ENCODE measurements at places on chromosomes 12 and 14.
A peak's percentile ranks its signal among the peaks of the same experiment; 100 is the strongest.

DNA sequence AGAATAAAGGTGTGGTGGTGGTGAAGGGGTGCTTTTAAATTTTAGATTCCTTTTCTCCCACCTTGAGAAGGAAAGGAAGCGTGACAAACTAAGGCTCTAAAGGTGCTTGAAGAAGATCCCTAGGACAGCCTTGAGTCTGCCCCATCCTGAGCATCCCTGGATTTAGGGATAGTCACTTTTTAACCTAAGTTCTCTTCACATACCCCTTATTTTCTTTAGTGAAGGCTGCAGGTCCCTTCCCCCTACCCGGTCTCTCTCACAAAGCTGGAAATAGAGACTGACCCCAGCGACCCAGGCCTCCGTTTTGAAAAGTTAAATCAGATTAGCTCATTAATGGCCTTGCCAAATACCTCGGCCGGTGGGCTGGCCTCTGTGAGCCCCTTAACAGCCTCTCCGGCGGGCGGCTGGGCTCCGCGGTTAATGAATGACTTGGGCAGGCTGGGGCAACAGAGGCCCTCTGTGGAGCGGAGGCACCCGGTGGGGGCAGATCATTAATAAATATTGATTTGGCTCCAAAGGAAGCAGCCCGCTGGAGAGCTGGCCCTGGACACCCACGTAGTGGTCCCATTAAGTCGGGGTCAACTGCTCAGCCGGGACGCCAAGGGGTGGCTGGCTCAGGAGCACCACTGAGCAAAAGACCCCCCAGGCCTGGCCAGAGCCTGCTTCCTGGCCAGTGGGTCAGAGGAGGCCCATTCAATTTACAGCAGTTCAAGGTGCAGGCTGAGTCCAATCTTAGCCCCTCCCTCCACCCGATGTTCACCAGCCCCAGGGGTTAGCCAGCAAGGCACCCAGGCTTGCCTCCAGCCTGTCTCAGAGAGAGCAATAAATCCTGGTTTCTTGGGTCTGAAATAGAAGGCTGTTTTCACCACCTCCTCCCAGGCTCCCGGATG, 31.8 kb downstream of the PAH start:
- no peak for DNase-seq

DNA sequence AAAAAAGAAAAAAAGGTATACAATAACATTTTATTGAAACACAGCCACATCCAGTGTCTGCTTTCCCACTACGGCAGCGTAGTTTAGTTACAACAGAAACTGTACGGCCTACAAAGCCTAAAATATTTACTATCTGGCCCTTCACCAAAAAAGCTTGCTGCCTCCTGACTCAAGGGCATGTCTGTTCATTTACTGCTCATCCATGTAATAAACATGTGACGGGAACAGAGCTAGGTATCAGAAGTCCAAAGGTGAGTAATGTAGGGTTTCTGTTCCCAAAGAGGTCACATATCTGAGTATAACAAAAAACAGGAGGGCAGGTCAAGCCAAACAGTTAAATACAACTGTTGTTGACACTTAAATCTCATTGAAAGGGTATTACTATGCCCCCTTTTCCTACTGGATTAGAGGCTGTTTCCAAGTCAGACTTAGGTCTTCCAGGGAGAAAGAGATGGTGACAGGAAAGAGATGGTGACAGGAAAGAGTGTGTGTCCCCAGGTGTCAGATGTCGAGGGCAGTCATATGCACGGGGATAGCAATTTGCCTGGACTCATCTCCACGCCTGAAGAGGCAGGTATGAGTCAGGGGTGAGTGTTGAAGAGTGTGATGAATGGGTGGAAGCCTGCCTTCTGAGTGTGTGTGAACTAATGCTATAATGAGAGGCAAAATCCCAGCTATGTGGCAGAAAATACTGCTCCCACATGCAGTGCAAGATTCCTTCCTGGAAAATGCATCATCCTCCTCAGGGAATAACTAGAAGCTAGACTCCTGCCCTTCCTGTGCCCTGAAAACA, 77.7 kb downstream of the MAP3K9 start:
- no peak for DNase-seq

- no peak for DNase-seq
These were observed 275.4 kb downstream of the TRHDE start for GRCh38 chr12:72547573-72547972.

DNA sequence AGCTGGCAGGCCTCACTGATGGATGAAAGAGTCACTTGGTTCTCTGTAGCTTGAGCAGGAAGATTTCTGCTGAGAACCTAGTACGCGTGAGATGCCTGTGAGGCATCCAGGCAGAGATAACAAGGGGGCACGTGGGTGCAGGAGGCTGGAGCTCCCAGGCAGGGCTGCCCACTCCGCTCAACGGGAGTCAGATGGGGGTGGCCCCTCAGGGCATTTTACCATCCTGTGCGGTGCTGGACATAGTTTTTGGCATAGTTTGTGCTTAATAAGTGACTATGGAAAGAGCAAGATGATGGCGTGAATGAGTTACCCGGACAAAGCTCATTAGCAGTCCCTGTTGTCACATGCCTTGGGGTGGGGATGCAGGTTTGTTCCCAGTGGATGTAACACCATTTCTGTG, 182.8 kb downstream of the TSPAN9 start:
- DNase-seq, result no peak

- no peak for DNase-seq
These were observed 36.3 kb upstream of the PDZRN4 start for GRCh38 chr12:41151793-41152192.

GRCh38 chr12:95740751-95741150, 49.8 kb downstream of the NTN4 start:
- no peak for DNase-seq

DNA sequence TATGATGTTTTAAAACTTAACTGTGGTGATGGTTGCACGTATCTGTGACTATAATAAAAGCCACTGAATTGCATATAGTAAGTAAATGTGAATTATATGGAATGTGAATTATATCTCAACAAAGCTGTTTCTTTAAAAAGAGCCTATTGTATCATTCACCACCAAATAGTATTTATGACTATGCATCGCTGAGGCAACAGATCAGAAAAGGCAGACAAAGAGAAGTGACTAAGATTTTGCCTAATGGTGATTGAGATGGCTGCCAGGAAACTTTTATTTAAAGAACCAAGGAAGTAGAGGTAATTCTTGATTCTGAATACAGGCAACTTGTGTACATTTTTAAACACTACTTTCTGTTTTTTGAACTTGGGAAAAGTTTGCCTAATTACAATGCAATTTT, 31.7 kb downstream of the DHRS7 start:
- DNase-seq, result no peak

GRCh38 chr12:13390381-13390861, 193.9 kb downstream of the EMP1 start:
- DNase-seq, result peak; percentile 86

DNA sequence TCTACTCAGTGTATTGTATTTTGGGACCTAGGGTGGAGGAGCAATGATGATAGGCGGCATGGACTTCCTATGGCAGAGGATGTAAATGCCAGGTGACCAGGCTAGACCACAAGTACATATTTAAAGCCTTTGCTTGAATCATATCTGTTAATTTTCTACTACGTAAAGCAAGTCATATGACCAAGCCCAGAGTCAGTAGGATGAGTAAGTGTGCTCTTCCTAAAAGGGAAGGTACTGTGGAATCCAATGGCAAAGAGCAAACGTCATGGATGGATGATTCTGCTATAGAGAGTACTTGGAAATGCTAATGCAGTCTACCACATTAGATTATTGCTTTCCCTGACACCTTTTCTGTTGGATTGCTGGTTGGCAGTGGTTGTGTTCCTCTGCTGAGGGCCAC, 16.8 kb downstream of the GPATCH2L start:
- DNase-seq, result no peak

DNA sequence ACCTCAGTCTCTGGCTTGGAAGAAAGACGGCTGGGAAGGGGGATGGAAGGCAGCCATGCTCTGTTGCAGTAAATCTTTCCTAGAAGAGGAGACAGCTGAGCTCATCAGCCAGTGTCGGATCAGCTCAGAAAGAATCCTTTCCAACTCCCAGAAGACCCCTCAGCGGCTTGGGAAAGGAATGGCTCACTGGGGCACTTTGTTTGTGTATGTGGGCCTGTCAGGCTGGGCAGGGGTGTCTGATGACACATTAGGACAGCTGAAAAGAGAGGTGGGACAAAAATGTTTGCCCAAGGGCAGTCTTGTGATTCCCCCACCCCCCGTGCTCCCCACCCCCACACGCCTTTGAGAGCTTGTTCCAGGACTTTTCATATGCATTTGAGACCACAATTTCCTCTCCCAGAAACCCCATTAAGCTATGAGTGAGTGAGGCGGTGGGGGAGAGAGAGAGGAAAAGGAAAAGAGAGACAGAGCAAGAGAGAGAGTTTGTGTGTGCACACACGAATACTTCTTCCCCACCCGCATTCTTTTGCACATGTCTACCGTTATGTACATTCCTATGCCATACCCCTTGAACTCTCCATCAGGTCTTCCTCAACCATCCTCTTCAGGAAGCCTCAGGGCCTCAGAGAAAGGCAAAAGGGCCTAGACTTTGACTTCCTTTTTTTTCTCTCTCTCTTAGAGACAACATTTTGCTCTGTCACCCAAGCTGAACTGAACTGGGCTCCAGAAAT, 198.9 kb downstream of the ZFP36L1 start:
- DNase-seq, result no peak

GRCh38 chr12:16112130-16112529, 165.4 kb downstream of the SLC15A5 start:
- no peak for DNase-seq

DNA sequence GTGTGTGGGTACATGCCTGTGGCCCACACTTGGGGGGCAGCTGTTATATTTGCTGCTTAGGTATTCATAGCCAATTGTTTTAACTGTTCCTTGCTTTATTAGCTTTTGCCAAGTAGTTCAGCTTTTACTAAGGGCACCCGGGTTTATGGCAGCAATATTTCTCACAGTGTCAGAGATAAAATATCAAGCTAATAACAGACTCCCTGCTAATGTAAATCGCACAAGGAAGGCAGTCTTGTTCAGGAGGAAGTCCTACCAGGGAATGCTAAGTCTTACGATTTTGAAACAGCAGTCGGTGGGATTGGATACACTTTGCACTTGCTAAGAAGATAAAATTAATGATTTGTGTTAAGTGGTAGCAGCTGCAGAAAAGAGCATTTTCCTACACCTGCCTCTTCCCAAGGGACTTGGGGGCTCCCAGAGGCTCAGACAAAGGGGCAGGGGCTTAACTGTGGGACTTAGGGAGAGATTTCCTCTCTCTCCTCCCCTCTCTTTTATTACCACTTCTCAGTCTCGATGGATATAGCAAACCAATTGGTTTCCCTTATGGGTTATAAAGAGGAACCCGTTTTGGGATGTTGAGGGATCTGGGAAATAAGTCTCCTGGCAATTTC, 175.1 kb downstream of the NRXN3 start:
- no peak for DNase-seq

DNA sequence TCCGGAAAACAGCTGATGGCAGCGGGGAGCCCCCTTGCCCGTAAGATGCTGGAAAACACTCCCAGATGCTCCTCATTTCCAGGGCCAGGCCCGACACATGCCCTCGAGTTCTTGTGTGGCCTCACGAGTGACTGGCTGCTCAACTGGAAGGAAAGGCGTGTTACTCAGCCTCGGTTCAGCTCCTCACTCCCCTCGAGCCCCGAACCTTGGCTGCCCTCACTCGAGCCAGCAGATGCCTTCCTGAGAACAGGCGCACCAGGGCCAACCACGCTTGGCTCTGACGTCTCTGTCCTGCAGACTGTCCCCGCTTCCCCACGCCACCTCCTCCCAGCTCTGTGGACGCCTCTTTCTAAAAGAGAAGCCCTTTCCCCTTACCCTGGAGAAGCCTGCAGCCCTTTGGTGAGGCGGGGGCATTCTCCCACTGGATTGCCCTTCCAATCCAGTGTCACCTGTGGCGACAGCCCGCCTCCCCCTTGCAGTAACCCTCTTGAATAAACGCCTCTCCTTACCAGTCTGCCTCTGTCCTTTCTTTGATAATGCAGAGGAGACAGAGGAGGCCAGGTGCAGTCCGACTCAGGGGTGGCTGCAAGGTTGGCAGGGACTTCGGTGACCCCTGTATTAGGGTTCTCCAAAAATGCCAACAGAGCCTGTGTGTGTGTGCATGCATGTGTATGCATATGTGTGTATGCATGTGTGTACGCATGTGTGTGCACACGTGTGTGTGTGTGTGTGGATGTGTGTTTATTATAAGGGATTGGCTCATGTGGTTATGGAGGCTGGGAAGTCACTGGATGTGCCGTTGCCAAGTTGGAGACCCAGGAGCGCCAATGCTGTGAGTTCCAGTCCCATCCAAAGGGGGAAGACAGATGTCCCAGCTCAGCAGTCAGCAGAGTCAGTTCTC, 166.3 kb downstream of the KIF26A start:
- no peak for DNase-seq

- DNase-seq, result peak; percentile 64
These were observed 804 bp downstream of the USP15 start for GRCh38 chr12:62260733-62261683.

DNA sequence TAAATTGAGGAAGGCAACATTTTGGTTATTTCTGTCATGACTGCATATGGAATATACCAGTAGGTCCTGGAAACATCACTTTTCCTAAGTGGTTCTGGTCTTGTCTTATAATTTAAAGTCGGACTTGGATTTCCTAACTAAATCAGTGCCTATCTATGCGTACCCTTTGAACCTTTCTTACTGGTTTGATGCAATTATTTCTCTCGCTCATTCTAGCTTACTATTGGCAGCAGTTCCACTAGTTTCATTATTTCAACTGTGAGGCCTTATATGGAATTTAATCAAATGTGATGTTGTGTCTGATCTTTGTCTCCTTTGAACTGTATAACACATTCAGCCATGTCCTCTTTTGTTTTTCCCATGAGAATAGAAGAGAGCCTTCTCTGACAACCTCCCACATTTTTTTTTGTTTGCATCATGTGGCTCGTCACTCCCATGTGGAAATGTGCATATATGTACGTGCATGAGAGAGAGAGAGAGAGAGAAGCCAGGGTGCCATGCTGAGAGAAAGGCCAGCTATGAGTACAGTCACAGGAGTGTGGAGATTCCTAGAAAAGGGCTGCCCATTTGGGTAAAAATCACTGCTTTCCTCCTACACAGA, 48.0 kb downstream of the AKAP6 start:
- DNase-seq, result no peak

GRCh38 chr14:66717561-66718140, 209.7 kb downstream of the GPHN start:
- no peak for DNase-seq

DNA sequence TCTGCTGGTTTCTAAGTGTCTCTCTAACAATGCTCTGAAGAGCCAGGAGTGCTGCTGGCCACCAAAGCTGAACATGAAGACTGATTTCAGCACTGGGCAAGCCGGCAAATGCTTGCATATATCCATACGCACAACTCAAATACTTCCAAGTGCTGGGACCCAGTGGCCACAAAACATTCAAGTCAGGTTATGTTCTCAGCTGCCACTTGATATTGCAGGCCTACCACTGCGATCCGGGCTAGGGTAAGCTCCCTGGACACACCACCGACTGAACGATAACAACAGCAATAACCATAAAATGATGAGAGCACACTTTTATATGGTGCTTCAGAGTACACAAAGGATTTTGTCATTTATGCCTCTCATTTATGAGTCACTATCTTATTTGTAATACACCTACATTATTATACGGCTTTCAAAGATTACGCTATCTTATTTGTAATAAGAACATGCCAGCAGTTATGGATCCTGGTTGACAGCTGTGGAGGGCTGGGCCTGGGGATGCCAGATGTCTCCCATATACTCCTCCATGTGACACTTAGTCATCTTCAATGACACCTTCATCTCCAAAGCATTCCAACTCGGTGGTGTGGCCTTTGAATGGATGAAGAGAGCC, 35.5 kb downstream of the CRACR2A start:
- no peak for DNase-seq

All from globus pallidus (tissue), 1 donor.